ENCODE measurements at places on chromosomes 5 and 9.

DNA sequence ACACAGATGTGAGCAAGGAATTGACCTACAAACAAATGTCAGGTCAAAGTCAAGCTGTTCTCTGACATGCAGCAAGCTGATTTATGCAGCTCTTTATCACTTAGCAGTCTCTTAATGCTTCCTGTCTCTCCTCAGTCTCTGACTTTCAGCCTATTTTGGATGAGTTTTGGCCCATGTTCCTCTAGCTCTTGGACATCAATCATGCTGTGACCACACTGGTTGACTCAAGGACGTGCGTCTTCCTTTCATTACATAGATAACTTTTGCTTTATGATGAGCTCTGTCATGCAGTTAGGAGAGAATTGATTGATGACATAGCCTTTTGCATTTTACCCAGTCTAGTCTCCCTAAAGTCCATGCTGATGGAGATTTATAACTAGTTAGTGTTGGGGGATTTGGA lies 9.4 kb upstream of the REEP5 start:
- no peak for DNase-seq

DNA sequence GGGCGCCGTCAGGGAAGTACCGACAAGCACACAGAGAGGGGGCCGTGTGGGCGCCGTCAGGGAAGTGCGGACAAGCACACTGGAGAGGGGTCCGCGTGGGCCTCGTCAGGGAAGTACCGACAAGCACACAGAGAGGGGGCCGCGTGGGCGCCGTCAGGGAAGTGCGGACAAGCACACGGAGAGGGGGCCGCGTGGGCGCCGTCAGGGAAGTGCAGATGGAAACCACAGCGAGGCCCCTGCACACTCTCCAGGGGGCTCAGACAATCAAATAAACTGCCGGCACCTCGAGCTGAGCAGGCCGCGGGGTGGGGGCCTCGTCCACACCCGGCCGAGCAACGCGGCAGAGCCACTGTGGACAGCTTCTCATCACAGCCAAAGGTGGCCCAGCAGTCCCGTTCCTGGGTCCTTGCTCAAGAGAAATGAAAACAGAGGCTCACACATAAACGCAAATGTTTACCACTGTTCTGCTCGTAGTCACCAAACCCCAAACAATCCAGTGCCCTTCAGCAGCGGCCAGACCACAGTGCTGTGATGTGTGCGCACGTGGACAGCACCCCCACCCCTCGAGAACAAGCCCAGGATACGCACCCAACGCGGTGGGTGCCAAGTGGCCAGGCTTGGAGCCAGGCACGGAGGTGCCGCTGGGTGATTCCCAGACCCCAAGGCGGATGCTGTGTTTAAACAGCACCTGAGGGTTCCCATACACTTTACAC lies 24.7 kb downstream of the TPPP start:
- no peak for DNase-seq

DNA sequence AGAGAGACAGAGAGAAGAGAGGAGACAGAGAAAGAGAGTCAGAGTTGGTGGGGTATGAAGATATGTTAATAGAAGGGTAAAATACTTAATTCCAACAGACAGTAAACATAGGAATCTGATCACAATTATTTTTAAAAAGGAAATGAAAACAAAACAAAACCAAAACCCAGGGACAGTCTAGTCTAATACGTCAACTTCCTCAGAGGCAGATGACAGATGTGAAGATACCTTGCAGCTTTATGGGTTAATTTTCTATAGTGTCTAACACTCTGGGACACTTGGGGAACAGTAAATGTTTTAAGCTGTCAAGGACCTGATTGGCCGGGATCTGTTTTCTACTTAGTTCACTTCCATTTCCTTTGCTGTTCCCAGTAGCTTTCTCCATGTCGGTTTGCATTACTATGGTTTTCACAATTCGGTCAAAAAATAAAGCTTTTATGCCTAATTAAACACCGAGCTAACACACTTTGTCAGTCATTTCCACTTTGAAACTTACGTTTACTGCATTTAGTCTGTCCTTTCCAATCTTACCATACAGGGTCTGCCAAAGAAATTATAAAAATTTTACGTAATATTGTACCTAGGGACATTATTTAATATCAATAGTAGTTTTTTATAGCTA lies 216.5 kb downstream of the MCTP1 start:
- DNase-seq: no peak

DNA sequence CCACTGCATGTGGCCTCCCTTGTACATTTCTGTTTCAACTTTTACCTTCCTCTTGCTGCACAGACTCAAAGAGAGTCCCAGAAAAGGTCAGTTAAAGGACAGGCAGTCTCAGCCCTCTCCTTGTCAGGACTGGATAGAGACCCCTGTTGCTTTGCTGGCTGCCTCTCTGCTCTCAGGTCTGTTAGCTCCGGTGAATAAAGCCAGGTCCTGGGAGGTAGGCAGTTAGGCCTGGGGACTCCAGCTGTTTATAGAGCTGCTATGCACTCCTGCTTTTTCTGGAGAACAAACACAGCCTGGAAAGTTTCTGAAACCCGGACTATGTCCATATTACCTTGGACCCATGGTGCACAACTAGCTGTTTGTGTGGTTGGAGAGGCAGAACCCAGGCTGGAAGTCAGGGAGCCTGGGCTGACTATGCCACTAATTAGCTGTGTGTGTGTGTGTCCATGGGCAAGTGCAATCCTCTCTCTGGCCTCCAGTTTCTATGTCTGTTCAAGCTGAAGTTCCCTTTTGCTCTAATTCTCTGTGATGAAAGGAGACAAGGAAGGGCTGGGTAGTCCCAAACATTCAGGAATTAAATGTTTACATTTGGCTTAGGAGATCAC lies 42.9 kb downstream of the GLRA1 start:
- no peak for DNase-seq

DNA sequence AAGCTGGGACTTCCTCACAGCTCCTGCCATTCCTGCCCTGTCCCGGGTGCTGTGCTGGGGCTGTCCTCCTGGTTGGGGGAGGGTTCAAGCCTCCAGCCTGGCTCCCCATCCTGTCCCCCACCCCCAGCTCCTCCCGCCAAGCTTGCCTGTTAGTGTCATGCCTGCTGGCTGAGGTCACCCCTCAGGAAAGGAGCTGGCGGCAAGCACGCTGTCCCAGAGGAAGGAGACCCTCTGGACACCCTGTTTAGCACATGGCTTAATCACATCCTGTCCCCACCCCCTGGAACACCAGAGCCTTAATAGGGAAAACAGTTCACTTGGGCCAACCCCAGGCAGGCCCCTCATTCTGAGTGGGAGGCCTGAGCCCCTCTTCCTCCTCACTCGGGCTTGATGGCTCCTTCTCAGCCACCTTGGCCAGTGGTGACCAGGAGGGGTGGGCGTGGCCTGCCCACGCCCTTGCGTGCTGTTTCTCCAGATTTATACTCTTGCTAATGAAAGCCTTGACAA lies 9.2 kb upstream of the PHYHD1 start:
- DNase-seq: no peak

DNA sequence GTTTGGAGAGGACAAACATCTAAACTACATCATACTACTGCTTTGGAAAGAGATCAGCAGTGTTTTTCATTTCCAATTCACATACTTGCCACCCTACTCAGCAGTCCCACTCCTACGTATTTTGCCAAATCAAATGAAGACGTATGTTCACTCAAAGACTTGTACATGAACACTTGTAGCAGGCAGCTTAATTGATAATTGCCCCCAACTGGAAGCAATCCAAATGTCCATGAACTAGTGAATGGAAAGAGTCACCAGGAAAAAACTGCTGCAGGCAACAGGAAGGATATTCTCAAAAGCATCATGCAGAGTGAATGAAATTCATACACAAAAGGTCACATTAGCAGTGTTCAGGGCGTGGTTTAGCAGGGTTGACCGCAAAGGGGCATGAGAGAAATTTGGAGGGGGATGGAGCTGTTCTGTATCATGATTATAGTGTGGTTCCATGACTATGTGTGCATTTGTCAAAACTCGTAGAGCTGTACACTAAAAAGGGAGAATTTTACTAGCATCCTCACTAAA lies 38.8 kb downstream of the PAEP start:
- DNase-seq: no peak

- no peak for DNase-seq
These were observed 46.4 kb upstream of the SH3GL2 start for GRCh38 chr9:17532461-17532860.

DNA sequence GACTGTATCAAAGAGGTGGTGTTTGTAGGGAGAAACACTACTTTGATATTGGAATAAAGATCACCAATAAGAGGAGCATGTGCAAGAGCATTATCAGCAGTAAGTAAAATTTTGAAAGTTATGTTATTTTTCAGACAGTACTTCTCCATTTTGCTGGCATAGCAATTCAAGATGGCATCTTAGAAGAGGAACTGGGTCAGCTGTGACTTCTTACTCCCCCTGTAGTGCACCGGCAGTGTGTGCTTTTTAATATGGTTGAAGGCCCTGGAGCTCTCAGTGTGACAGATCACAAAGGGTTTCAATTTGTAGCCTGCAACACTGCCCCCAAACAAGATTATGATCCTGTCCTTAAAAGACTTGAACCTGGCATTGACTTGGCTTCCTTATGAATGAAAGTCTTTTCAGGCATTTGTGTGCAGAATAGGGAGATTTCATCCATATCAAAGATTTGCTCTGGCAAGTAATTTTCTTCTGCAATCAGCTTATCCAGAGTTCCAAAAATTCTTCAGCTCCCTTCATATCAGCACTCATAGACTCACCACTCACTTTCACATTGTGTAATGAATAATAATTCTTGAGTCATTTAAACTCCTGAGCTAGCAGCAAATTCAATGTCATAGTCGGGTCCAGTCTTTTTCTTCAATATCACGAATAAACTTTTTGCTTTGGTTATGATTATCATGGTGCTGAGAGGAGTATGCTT lies 105.7 kb upstream of the MAMDC2 start:
- no peak for DNase-seq

DNA sequence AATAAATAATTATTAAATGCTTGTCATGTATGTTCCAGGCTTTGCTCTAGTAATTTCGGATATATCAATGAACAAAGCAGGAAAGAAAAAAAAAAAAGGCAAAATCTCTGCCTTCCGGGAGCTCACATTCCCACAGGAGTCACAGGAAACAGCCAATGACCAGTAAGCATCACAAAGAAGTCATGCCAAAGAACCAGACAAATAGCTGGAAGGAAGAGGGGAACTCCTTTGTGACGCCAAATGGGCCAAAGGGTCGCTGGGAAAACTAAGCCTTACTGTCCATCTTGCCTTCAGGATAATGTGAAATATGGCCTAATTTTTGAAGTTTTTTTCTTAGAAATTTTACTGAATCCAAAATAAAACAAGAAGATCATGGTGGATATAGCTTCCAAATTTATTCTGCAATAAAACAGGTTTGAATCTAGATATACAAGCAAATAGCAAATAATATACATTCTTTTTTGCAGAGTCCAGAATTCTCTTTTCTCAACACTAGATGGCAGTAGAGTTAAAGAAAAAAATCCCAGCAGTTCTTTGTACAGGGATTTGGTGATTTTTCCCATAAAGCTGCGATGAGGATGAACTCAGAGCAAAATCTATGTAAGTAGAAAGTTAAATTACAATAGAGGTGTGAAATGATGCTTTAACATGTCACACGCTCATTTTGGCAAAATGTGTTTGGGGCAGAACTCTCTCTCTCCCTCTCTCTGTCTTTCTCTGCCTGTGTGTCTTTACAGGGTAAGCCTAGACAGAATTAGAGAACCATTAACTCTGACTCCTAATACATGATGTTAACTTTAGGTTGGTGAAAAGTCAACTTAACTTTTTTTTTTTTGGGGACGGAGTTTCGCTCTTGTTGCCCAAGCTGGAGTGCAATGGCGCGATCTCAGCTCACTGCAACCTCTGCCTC lies 60.0 kb upstream of the TUT7 start:
- DNase-seq: no peak

- no peak for DNase-seq
These were observed 69.8 kb downstream of the DOCK2 start for GRCh38 chr5:169706758-169707450.

DNA sequence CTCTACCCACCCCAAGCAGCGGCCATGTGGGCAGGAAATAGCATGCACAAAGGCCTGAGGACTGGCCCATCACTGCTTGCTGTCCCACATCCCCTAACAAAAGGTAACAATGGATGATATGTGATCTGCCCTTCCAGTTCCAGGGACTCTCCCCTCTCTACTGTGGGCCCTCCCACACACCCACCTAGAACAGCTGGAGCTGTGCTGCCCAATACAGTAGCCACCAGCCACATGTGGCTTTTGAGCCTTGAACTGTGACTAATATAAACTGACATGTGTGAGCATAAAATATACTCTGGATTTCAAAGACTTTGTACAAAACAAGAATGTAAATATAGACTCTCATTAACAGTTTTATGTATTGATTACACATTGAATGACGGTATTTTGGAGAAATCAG lies 78.1 kb downstream of the C5orf15 start:
- no peak for DNase-seq

DNA sequence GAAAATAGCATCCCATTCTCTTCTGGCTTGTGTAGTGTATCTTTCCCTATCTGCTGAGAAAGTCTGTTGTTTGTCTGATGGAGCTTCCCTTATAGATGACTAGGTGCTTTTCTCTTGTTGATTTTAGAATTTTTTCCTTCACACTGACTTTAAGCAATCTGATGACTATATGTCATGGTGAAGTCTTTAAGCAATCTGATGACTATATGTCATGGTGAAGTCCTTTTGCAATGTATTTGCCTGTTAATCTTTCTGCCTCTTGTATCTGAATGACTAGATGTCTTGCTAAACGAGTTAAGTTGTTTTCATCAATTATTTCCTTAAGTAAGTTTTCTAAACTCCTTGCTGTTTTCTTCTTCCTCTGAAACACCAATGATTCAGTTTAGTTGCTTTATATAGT lies 80.5 kb downstream of the RNF130 start:
- no peak for DNase-seq

DNA sequence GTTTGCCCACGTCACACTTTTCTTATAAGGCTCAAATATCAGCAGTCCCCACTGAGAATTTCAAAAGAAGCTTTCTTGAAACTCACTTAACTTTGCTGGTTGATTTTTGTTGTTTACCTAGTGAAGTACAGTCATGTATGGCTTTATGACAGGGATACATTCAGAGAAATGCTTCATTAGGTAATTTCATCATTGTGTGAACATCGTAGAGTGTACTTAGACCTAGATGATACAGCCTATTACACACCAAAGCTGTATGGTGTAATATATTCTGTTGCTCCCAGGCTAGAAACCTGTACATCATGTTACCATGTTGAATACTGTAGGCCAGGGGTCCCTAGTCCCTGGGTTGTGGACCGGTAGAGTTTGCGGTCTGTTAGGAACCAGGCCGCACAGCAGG lies 177.0 kb downstream of the ARRDC3 start:
- no peak for DNase-seq

GRCh38 chr9:137366891-137367381 lies 56.0 kb downstream of the EXD3 start:
- DNase-seq: no peak

- no peak for DNase-seq
These were observed 203.9 kb downstream of the ICE1 start for GRCh38 chr5:5626412-5626811.

- DNase-seq: no peak
These were observed 382.2 kb downstream of the LRRC70 start for GRCh38 chr5:62960781-62961180.

DNA sequence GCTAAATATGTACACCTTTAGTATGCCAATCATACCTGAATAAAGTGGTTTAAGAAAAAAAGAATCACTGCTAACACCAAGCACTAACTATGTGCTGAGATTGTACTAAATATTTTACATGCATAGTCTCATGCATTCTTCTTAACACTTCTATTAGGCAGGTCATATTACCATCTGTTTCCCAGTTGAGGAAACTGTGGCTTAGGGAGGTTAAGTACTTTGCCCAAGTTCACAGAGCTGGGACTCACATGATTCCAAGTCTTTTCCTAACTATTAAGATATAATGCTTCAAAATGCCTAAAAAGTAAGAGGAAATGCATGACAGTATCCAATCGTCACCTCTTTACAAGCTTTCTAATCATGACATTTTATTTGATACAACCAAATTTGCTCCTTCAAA lies 69.2 kb upstream of the PLPP6 start:
- DNase-seq: no peak
